Psoas muscle (tissue), 8 donors: ENCODE measurements at places on chromosomes 1 and 21. TPM values are rescaled to one million over a fixed set of nuclear protein-coding genes. Genes with fewer than 3 reads are reported as not detected.

Gene YARS1
- total RNA-seq: 90.2 TPM

Gene APCS
- total RNA-seq: not detected

Gene PGBD5
- 4.5 TPM for total RNA-seq

Gene NR0B2
- not detected for total RNA-seq

Gene S100A2
- total RNA-seq: 1.0 TPM
